ENCODE measurements at places on chromosomes 13 and 19.
A peak's percentile ranks its signal among the peaks of the same experiment; 100 is the strongest.

- peak; percentile 87 for DNase-seq
These were observed 8.8 kb upstream of the IGFL4 start for GRCh38 chr19:46049597-46049996.

DNA sequence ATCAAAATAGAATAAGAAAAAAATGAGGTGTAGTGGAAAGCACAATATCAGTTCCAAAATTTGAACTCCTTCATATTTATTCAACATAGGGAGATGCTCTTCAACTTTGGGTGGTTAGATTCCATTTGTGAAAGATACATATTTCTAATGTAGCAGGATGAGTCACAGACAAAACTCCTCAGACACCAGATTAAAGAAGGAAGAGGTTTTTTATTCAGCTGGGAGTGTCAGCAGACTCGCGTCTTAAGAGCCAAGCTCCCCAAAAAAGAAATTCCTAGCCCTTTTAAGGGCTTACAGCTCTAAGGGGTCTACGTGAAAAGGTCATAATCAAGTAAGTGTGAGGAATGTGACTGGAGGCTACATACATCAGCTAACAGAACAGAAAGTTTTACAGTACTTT, 6.8 kb upstream of the ZNF765 start:
- DNase-seq: no peak

DNA sequence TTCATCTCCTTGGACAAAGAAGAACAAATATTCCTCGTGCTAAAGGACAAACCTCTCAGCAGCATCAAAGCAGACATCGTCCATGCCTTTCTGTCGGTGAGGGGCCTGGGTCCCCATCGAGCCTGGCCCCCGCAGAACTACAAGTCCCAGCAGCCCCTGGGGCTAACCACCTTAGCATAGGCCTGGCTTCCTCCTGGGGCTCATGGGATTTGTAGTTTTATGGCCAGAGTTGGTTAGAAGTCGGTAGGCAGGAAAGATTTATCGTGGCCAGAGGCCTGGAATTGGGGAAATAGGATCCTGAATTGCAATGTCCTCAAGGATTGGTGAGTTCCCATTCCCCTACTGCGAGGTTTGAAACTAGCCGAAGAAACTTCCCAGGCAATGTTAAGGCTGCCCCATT, 19.6 kb downstream of the TMEM150B start:
- DNase-seq: peak; percentile 69

GRCh38 chr13:40537146-40537895, 129.1 kb downstream of the FOXO1 start:
- no peak for DNase-seq

DNA sequence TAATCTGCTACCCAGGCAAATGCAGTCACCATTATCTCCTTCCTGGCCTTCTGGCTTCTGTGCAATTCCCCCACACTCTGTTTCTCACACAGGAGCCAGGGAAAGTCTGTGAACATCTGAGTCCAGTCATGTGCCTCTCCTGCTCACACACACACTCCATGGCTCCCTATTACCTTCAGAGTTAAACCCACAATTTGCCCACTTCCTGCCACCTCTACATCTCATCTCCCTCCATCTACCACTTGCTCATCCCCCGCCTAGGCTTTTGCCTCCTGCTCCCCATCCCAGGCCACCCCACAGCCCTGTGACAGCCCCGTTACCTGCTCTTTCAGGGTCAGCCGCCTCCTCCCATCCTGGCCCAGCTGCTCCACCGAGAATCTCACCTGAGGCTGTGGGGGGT, 13.5 kb downstream of the IL12RB1 start:
- no peak for DNase-seq

DNA sequence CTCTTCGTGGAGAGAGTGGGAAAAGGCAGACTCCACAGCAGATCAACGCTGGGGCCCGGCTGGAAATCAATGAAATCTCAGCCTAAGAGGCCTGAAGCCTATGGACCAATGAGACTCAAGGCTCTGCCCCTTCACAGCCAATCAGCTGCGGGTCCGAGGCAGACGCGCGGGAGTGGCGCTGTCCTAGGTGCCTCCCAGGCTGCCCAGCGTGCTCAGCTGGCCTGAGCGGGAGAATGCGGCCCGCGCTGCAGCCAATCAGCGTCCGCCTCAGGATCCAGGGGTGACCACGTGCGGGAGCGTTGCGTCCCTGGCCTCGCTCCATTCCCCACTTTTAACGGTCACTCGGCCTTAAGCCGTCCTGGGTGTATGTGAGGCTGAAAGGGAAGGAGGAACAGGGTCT, at the start of gene ZBTB32:
TSS of gene ZBTB32 (plus strand) at position 341 of the 400 bp plus-strand sequence. CDS start 10,069 bp downstream, outside the sequence.
- peak; percentile 87 for DNase-seq

GRCh38 chr19:48739404-48740163, 826 bp downstream of the RASIP1 start:
- DNase-seq: no peak

- peak; percentile 59 for DNase-seq
These were observed 54.5 kb downstream of the TSSK6 start for GRCh38 chr19:19460761-19461265.

DNA sequence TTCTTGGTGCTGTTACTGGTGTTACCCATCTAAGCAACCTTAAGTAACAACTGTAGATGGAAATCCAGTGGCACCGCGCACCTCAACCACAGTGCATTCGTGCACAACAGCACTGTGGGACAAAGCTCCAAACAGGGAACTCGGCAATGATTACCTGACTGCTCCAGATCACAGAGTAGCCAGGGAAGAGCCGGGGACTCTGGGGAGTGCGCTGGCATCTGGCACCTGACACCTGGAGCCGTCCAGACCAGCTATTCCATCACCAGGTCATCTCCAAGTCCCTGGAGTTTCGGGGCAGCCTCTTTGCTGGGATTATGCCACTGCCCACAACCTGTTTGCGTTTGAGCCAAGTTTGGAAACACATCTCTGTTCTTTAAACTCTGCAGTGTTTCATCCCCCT, 62.0 kb downstream of the COL4A1 start:
- no peak for DNase-seq

- DNase-seq: no peak
These were observed 1757.8 kb downstream of the PCDH9 start for GRCh38 chr13:65472336-65472735.

DNA sequence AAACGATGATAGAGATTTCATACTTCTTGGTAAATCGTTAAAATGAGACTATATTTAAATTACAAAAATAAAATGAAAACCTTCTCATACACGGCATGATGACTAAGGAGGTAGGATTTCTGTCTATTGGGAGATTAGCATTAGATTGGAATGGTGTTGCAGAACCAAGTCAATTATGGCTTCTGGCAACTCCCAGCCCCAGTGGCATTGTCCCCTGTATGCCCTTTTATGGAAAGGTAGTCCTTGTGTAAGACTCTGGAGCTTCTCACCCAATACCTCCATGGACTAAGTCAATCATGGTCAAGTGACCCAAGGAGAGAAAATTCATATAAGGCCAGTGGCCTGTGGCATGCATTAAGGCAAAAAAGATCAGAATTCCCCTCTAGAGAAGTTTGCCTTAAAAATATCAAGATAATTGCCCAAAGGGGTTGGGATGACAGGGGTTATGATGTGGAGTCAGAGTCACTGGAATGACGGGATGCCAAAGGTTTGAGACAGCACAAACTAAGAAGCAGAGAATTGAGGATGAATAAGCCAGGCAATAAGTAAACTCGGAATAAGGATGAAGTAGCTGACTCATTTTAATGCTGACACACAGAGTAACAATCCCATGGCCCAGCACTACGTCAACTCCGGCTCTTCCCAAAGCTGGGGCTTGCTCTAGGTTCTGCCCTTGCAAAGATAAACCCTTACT, 57.8 kb upstream of the POSTN start:
- DNase-seq: no peak

GRCh38 chr13:23642110-23642509, 71.9 kb downstream of the TNFRSF19 start:
- no peak for DNase-seq

DNA sequence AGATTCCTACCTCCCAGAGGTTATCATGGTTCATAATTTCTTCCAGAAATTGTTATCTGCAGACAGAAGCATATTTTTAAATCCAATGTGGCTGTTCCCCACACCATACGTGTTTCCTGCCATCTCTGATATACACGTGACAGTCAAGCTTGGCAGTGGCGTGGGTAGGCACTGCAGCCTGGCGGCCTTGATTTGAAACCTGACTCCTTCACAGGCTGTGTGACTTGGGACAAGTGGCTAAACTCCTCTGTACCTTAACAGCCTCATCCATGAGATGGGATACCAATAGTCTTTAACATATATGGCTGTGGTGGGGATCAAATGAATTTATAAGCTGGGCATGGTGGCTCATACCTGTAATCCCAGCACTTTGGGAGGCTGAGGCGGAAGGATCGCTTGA, 33.2 kb downstream of the DPF1 start:
- no peak for DNase-seq

- DNase-seq: peak; percentile 46
These were observed 13.2 kb downstream of the SYDE1 start for GRCh38 chr19:15120135-15121026.

DNA sequence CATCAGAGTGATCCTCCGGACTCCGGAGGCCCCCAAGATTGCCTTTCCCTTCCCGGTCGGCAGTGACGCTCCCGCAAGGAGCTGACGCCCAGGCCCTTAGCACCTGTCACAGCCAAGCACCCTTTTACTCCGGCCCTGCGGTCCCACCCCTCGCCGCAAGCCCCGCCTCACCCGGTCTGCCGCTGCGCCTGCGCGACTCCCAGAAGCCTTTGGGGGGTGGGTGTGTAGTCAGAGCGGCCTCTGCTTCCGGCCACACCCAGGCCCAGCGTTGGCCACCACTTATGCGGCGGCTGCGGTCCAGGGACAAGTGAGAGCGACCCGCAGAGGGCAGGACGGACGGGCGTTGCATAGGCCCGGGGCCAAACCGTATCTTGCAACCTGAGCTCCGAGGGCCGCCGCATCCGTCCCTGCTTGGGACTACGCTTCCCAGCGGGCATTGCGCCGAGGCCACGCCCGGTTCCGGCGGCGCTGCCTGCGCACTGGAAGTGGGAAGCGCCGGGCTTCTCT, 441 bp upstream of the ZFP28 start:
- DNase-seq: peak; percentile 95

GRCh38 chr13:25827831-25828465, 223.9 kb downstream of the SHISA2 start:
- DNase-seq: no peak

GRCh38 chr19:39470724-39471339, 9.8 kb upstream of the TIMM50 start:
- no peak for DNase-seq

DNA sequence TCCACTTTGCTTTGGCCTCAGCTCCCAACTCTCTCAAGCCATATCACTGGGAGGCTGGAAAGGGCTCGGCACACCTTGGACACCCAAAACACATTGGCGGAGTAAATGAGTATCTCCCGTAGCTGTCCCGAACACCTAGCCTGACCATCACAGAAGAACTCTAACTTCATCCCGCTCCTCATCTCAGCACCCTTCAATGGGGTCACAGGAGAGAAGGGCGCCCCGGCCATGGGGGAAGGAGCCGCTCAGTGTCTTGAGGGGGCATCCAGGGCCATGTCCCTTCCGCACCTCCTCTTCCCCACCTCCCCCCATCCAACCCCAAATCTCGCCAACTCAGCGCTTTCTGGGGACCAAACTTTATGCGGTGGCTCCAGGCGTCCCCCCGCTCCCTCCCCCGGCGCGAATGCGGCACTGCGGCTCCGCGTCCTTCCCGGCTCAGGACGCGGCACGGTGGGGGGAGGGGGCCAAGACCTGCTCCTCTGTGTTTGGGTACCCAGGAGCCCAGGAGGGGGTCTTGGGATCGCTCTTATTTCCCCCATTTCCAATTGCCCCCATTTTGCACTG, 3.0 kb downstream of the KCNC3 start:
- no peak for DNase-seq

DNA sequence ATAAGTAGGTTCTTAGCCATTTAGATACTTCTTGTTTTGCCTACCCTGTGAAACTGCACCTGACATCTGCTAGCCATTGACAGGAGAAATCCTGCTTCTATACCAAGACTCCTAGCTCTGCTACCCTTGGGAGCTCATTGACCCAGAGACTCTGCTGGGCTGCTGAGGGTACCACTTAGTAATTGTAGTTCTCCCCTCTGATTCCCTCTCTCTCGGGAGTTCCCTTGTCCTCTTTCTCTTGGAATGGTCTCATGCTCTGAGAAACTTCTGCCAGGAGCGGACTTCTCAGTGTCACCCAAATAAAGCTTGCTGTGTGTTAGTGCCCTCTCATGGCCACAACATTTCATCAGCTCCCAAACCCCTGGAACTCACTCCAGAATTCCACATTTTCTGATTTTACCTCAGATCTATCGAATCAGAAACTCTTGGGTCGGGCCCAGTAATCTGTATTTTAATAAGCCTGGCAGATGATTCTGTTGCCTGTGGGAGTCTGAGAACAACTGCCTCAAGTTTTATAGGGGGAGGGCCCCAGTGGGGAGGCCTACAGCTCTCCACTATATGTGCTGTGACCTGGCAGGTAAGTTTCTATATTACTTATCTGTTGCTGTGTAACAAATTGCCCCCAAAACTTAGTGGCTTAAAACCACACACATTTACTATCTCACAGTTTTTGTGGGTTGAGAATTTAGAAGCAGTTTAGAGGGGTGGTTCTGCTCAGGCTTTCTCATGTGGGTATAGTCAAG, 221.1 kb downstream of the TDRD3 start:
- peak; percentile 69 for DNase-seq

GRCh38 chr13:60018536-60018935, 145.2 kb downstream of the DIAPH3 start:
- no peak for DNase-seq

DNA sequence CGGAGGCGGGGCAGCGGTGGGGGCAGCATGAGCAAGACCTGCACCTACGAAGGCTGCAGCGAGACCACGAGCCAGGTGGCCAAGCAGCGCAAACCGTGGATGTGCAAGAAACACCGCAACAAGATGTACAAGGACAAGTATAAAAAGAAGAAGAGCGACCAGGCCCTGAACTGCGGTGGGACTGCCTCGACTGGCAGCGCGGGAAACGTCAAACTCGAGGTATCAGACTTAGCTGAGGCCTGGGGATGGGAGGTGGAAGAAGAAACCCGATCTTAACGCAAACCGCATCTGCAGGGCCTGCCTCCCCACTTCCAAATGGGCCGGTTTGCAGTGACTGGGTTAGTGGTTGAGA, 693 bp downstream of the RFXAP start:
- DNase-seq: peak; percentile 38

DNA sequence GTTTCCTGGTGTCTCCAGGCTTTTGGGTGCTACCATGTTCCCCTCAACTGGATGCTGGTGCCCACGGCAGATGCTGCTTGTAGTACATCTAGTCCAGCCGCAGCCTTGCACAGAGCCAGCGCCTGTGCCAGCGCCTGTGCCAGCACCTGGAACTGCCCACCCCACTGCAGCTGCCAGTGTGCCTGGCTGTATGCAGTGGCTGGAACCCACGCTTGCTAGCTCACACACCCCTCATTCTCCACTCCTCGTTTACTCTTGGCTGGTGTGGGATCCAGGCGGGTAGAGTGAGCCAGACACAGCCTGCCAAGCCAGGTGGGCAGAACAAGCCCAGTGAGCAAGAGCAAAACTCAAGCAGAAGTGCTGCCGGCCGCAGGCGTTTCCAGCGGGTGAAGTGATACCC, 428.6 kb downstream of the SLITRK1 start:
- no peak for DNase-seq

Measured in H9 (cell line).